ENCODE measurements at places on chromosomes 12 and 14.
A peak's percentile ranks its signal among the peaks of the same experiment; 100 is the strongest.

DNA sequence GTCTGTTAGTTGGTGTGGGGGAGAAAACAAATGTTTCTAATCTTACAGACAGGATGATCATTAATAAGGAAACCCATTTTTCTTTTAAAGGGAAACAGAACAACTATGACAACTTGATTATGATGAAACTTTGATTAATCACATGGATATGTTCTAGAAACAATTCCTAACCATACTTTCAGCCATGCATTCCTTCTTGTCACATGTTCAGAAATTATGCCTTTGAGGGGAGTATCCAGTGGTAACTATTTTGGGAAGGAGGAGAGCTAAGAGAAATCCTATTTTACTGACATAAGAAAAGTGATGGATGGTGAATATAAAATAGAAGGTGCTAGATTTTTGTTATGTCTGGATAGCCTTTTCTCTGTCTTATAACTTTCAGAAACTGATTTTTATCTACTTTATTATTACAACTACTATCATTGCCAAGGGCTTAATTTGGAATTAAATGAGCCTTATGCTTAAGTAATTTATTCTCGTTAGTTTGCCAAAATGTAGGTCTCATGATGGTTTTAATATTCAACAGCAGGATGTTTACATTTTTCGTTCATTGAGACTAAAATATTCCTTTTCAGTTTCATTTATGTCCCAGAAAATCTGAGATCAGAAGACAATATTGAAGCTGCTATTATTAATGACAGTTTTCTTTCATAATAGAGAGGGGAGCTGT is 200.1 kb downstream of the TMTC2 start:
- DNase-seq = no peak
- H3K36me3 ChIP-seq = no peaks in the 10 kb centered on the region
- no peaks in the 10 kb centered on the region for H3K4me1 ChIP-seq
- no peak overlapping the region for H3K4me3 ChIP-seq

DNA sequence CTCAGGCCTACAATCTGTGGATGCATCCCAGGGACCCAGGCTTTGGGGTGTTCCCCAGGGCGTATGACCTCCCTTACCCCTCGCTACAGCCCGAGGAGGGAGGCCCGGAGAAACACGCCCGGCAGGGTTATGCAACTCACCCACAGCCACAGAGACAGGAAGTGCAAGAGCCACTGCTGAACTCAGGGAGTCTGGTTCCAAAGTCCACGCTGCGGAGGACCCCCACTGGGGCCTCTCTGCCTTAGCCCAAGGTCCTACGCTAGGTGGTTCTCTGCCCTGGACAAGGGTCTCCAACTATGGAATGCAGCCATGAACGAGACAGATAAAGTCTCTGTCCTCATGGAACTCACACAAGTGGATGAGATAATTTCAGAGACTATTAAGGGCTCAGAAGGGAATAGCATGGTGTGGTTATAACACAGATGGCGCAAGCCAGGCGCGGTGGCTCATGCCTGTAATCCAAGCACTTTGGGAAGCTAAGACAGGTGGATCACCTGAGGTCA is 11.3 kb downstream of the SCARB1 start:
- H3K4me3 ChIP-seq = peak overlapping the region; percentile 26
- H3K27me3 ChIP-seq = no peaks in the 10 kb centered on the region
- peaks cover 35% of the 10 kb centered on the region for H3K4me1 ChIP-seq
- no peak overlapping the region for H3K27ac ChIP-seq

DNA sequence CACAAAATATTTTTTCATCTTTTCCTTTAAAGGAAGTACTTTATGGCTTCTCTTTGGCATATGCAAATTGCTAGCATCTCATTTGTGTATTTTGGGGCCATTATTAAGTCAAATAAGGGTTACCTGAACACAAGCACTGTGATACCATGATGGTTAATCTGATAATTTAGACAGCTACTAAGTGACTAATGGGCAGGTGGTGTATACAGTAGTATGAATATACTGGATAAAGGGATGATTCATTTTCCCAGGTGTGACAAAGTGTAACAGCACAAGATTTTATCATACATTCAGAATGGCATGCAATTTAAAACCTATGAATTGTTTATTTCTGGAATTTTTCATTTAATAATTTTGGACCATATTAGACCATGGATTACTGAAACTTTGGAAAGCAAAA is 27.2 kb upstream of the ANO4 start:
- no peak overlapping the region for H3K4me3 ChIP-seq
- no peaks in the 10 kb centered on the region for H3K36me3 ChIP-seq
- H3K4me1 ChIP-seq = no peaks in the 10 kb centered on the region
- DNase-seq = no peak
- H3K27me3 ChIP-seq = no peaks in the 10 kb centered on the region
- H3K27ac ChIP-seq = no peak overlapping the region

DNA sequence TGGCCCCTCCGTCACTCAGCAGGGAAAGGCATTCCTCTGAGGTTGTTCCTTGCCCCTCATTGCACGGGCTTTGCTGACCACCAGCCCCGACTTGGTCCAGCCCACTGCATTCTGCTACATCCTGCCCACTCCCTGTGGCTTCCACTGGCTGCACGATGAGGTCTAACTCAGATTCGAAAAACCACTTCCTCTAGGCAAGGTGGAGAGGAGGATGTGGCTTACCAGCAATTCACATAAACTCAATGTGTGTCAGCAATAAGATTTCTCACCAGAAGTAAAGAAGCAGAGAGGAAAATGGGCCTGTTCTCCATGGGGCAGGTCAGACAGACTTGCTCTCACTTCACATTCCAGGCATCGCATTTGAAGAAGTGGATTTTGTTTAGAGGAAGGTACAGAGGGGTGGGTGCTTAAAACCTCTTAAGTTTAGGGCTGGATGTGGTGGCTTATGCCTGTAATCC is 14.7 kb downstream of the GPR68 start:
- peaks cover 4% of the 10 kb centered on the region for H3K36me3 ChIP-seq
- no peak overlapping the region for H3K4me3 ChIP-seq
- H3K27me3 ChIP-seq = no peaks in the 10 kb centered on the region
- no peak overlapping the region for H3K27ac ChIP-seq

- no peak for DNase-seq
- H3K27me3 ChIP-seq = no peaks in the 10 kb centered on the region
- H3K27ac ChIP-seq = no peak overlapping the region
- H3K4me3 ChIP-seq = no peak overlapping the region
Measured at GRCh38 chr12:43292699-43293098, 259.3 kb downstream of the ADAMTS20 start.

DNA sequence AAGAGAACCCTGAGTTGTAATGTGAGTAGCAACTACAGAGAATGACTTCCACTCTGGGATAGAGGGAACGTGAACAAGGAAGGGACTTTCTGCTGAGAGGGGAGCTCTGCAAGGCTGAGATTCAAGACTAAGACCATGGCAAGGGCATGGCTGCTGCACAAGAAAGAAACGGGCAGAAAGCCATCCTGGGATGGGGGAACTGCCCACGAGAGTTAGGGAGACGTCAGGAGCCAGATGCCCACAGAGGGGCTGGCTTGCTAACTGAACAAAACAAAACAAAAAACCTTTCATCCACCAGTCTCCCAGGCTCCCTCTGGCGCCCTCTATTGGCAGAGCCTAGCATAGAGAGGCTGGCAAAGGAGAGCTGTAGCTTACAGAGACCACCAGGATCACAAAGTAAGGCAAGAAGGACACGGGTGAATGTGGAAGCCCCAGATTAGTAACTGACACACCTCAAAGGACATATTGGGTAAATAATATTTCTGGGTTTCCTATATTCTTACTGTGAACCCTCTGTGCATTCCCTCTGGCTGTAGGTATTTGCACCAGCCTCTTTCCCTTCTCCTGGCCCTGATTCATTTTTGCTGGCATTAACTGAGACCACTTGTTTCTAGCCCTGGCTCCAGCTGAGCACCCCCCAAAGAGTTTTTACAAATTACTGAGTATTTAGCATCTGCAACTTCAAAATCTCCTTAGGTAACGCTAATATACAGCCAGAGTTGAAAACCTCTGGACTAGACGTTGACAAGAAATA is 338.3 kb downstream of the EMP1 start:
- H3K27me3 ChIP-seq = no peaks in the 10 kb centered on the region
- no peak overlapping the region for H3K27ac ChIP-seq
- H3K4me3 ChIP-seq = no peak overlapping the region

- DNase-seq = no peak
- H3K36me3 ChIP-seq = peaks cover 1% of the 10 kb centered on the region
- H3K4me3 ChIP-seq = no peak overlapping the region
- no peak overlapping the region for H3K27ac ChIP-seq
Measured at GRCh38 chr12:52313461-52313860, 7.7 kb downstream of the KRT83 start.

DNA sequence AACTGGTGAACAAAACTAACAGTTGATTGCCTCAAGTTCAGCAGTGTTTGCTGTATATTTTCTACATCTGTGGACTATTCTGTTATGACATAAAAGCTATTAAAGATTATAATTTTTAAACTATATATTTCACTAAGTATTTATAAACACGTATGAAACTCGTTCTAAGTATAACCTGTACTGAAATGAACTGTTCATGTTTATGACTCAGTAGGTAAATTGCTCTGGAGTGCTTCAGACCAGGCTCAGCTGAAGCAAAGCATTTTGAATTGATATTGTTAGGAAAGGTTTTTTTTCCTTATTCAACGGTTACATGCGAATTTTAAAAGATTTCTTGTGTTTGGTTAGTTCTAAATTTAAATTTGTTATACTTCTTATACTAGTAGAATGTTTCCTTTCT is 151.3 kb downstream of the RAD51B start:
- no peak overlapping the region for H3K4me3 ChIP-seq
- peaks cover 10% of the 10 kb centered on the region for H3K4me1 ChIP-seq
- no peak overlapping the region for H3K27ac ChIP-seq
- H3K27me3 ChIP-seq = no peaks in the 10 kb centered on the region
- no peaks in the 10 kb centered on the region for H3K36me3 ChIP-seq

GRCh38 chr12:67634303-67634761 is 14.2 kb upstream of the DYRK2 start:
- H3K4me3 ChIP-seq = no peak overlapping the region
- peaks cover 9% of the 10 kb centered on the region for H3K4me1 ChIP-seq
- DNase-seq = no peak
- no peak overlapping the region for H3K27ac ChIP-seq
- H3K27me3 ChIP-seq = no peaks in the 10 kb centered on the region

GRCh38 chr12:79732638-79733037 is 41.9 kb upstream of the PAWR start:
- H3K4me1 ChIP-seq = no peaks in the 10 kb centered on the region
- H3K27ac ChIP-seq = no peak overlapping the region
- no peaks in the 10 kb centered on the region for H3K36me3 ChIP-seq
- H3K4me3 ChIP-seq = no peak overlapping the region
- no peak for DNase-seq

DNA sequence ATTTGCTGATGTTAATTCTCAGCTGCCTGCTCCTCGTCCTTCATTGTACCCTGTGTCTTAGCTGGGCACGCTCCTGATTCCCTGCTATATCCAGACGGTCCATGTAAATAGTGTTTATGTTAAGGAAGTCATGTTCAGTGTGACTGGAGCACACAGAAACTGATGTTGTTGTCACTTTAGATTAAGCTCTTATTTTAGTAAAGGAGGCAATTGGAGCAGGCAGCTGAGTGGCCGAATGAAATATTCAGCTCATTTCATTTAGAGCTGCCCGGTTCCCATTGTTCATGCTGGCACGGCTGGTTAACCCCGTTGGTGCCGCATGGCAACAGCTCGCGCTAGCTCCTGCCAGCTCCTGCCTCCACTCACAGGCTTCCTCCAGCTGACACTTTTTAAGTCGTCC is 446.8 kb upstream of the SOX5 start:
- H3K4me3 ChIP-seq = no peak overlapping the region
- H3K36me3 ChIP-seq = no peaks in the 10 kb centered on the region
- no peaks in the 10 kb centered on the region for H3K4me1 ChIP-seq
- H3K27me3 ChIP-seq = no peaks in the 10 kb centered on the region

GRCh38 chr12:115495300-115495699 is 782.2 kb downstream of the MED13L start:
- no peak overlapping the region for H3K4me3 ChIP-seq
- no peaks in the 10 kb centered on the region for H3K36me3 ChIP-seq
- DNase-seq = no peak
- no peaks in the 10 kb centered on the region for H3K27me3 ChIP-seq

GRCh38 chr12:3217683-3218079 is 140.5 kb downstream of the TSPAN9 start:
- peaks cover 27% of the 10 kb centered on the region for H3K27me3 ChIP-seq
- no peak overlapping the region for H3K27ac ChIP-seq

DNA sequence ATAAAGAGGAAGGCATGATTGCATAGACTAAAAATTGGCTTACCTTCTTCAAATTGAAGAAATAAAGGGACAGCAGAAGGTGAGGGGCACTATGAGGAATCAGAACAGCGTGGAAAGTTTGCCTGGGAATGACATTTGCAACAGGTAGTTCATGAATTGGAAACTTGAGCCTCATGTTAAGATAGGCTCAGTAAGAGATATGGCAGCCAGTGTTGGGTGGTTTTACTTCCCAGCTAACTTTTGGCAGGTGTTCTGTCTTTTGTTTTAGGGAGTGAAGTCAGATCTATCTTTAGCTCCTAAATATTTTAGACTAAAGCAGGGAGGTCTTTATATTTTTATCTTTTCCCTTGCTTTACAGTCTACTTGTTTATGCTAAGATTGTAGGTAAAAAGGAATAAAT is 122.4 kb downstream of the ANO6 start:
- no peaks in the 10 kb centered on the region for H3K27me3 ChIP-seq
- H3K27ac ChIP-seq = no peak overlapping the region
- DNase-seq = no peak
- peaks cover 11% of the 10 kb centered on the region for H3K4me1 ChIP-seq

GRCh38 chr12:12583510-12584178 is 21.0 kb upstream of the DUSP16 start:
- H3K36me3 ChIP-seq = peaks cover 5% of the 10 kb centered on the region
- no peak overlapping the region for H3K4me3 ChIP-seq
- no peak for DNase-seq
- peaks cover 45% of the 10 kb centered on the region for H3K4me1 ChIP-seq
- H3K27me3 ChIP-seq = peaks cover under 1% of the 10 kb centered on the region
- H3K27ac ChIP-seq = no peak overlapping the region

DNA sequence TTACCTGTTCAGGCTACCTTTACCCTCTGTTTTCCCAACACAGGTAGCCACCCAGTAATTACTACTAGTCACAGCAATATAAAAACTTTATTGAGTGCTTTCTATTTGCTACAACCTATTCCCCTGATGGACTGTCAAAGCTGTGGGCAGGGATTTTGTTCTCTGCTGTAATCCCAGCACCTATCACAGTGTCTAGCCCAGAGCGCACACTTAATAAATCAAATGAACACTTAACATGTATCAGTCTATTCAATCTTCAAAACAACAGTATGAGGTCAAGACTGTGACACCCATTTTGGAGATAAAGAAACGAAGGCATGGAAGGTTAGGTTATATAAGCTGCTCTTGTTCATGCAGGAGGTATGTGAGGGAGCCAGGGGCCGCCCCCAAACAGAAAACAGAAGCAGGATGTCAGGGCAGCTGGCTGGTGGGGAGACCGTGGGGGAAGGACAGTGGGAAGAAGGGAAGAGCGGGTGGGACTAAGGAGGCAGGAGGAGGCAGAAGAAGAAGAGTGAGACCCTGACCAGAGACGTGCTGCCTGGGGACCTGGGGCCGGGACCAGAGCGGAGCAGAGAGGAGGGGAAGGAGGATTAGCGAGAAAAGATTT is 1.7 kb downstream of the TNFRSF1A start:
- no peak for DNase-seq
- H3K4me3 ChIP-seq = no peak overlapping the region
- H3K27me3 ChIP-seq = no peaks in the 10 kb centered on the region
- H3K27ac ChIP-seq = no peak overlapping the region
- H3K36me3 ChIP-seq = peaks cover 11% of the 10 kb centered on the region

GRCh38 chr14:64951724-64952123 is 9.2 kb upstream of the GPX2 start:
- H3K36me3 ChIP-seq = peaks cover 12% of the 10 kb centered on the region
- no peak overlapping the region for H3K4me3 ChIP-seq
- DNase-seq = no peak
- no peaks in the 10 kb centered on the region for H3K4me1 ChIP-seq
- H3K27ac ChIP-seq = no peak overlapping the region
- no peaks in the 10 kb centered on the region for H3K27me3 ChIP-seq
